ENCODE measurements at places on chromosomes 3 and 15.

DNA sequence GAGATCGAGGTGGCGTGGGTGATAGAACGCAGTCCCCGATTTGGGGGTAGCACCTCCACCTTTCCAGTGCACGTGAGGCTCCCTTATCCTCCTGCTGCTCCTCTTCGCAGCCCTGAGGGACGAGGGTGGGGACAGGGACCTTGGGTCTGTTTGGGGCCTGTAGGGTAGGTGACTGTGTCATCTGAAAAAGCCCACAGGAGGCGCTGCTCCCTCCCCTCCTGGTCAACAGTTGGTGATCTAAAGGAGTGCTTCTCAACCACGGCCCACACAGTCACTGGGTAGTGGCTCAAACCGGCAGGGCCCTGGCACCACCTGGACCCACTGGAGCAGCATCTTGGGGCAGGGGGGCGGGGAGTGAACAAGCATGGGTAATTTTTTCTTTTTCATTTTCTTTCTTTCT, 7.1 kb downstream of the LRRK1 start:
- peak; percentile 74 for DNase-seq

- DNase-seq: peak; percentile 26
Observed at GRCh38 chr3:37456270-37456708, 281.9 kb upstream of the LRRFIP2 start.

DNA sequence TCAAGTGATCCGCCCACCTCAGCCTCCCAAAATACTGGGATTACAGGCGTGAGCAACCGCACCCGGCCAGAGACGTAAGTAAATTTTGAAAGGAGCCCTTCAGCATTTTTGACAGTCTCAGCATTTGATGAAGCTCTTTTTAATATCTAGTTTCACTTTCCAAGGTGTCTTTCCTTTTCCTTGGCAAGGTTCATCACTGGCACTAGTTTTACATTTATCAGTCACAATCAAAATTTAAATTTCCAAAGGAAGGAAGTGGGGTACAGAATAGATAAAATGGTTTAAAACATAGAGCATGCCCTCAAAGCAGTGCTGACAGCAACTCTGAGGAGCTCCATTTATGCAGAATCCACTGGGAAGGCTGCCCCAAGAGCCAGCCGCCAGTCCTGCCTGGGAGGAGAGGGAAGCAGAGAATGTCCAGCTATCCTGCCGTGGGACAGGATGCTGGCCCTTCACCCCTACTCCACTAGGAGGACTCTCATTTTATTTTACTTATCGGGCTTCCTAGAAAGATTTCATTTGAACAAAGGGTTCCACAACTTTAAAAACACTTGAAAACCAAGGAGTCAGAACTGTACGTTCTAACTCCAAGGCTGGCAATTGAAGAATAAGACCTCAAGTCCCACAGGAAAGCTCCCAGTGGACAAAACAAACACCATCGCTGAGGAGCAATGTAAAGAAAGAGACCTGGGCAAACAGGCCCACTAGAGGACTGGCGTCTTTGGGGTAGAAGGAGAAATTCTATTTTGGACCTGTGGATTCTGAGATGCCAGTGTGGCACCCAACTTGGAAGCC, 9.9 kb downstream of the SFMBT1 start:
- peak; percentile 57 for DNase-seq

GRCh38 chr3:144221761-144222160, 250.1 kb downstream of the DIPK2A start:
- DNase-seq: peak; percentile 47

- no peak for DNase-seq
Observed at GRCh38 chr15:63446255-63446654, 58.1 kb upstream of the USP3 start.

DNA sequence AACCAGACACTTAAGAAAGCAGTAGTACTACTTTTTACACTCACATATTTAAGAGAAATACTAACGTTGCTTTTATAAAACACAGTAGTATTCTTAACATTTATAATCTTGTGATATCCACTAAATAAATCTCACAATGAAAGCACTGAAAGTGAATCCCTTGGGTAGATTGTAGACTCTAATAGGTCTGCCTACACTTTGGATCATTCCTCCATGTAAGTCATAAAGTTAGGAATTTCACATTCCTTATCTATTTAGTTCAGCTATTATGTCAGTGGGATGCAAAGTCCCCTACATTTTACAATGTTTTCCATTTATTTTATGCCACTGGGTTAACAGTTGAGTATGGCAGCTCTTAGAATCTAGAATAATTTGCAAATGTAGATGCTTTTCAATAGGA, 330.7 kb downstream of the LSAMP start:
- DNase-seq: no peak

DNA sequence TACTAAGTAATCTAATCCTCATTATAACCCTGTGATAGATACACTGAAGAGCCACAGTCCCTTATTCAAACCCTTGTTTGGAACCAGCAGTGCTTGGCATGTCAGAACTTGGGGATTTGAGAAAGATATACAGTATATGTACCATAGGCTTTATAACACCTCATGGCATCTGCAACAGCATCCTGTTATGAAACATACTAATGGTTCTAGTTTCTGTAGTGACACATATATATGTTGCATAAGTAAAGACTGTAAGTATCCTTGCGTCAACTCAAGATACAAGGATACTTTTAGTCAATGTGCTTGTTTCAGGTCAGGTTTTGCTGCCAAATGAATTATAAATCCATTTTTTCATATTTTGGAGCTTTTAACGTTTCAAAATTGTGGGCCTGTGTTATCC, 58.5 kb downstream of the CCNL1 start:
- DNase-seq: no peak

GRCh38 chr3:158728061-158728377, 4.2 kb downstream of the RARRES1 start:
- no peak for DNase-seq

DNA sequence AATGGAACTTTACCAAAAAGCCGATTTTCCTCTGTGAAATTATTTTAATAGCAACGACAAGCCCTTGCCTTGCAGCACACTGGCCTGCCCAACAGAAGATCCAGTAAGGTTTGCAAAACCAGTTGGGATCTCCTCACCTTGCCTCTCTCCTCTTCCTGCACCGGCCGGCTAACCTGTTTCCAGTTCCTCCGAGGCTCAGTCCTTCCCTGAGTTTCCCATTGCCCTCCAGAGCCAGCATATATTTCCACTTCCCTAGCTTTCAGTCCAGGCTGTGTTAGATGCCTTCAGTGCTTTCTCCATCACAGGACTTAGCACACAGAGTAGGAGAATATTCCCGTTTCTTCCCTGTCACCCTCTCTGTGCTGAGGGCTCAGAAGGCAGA, 60.3 kb downstream of the NOX5 start:
- peak; percentile 77 for DNase-seq

- no peak for DNase-seq
Observed at GRCh38 chr3:12421132-12421531, 63.1 kb upstream of the TSEN2 start.

DNA sequence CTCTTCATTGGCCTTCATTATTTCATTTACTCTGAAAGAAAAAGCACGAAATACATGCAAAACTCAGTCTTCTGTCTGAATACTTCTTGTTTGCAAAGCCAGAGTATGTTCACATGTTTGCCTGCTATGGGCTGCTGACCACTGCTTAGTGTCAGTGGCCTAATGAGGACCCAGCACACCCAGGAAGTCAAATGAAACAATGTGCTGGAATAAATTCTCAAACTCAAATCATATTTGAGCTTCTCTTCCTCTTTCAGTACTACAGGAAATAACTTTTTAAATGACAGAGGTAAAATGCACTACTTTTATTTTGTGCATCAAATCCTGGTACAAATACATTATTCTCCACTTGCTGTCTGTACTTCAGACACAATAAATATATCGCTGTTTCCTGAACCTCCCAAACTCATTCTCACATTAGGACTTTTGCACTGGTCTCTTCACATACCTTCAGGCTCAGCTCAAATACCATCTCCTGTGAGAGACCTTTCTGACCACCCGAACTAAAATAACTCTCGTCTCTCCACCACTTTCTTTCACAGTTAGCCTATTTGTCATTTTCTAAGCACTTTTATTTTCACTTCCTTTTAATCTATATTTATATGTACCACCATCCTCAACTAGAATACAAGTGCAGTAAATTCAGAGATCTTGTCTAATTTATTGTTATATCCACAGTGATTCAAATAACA, 176.8 kb downstream of the TUSC7 start:
- no peak for DNase-seq

DNA sequence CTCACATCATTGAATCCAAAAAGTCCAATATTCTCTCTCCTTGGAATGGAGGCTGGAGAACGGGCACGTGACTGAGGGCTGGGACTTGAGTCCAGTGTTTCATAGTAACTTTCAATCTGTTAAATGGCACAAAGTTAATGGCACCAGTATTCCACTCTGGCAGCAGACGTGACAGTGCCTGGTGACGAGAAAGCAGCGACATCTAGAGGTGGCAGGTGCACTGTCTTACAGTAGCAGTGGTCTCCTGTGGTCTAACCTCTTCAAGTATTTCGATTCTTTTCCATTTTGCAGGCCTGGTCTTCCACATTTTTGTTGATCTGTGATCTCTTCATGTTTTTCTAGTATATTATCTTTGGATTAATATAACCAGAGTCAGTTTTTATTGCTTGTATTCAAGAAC, 107.1 kb downstream of the OXSM start:
- peak; percentile 76 for DNase-seq

DNA sequence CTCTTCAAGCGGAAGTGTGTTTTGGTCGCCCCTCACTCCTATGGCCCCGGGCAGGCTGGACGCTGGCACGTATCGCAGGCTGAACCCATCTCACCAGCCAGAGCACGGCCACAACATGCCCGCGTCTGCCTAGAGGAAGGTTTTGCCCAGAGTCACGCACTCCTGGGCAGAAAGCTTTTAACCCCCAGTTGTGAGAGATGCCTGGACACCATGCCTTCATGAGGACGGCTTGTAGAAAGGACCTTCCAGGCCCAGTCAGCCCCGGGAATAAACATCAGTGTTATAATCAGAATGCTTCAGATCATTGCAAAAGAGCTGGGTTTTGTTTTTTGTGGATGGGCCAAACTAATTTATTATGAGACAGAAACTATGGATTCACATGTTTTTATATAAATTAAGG, 16.5 kb downstream of the CYFIP1 start:
- no peak for DNase-seq

GRCh38 chr3:14869917-14870782, 51.4 kb downstream of the FGD5 start:
- no peak for DNase-seq

DNA sequence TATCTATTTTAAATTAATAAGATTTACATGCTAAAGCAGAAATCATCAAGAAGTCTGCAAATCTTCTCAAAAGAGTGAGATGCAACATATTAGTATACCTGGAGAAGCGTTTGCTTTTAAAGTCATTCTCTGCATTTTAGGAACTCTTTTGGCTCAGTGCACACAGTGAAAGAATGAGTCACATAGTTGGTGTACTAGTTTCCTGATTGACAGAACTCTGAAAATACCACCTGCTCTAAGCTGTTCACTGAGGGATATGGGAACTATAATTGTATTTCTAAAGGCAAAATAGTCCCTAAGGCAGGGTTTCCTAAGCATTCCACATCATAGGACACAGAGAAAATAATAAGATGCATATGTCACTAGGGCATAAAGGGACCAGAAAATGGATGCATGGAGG, 838.5 kb downstream of the DIPK2A start:
- DNase-seq: no peak

- DNase-seq: no peak
Observed at GRCh38 chr15:99054025-99054387, 46.4 kb upstream of the PGPEP1L start.

DNA sequence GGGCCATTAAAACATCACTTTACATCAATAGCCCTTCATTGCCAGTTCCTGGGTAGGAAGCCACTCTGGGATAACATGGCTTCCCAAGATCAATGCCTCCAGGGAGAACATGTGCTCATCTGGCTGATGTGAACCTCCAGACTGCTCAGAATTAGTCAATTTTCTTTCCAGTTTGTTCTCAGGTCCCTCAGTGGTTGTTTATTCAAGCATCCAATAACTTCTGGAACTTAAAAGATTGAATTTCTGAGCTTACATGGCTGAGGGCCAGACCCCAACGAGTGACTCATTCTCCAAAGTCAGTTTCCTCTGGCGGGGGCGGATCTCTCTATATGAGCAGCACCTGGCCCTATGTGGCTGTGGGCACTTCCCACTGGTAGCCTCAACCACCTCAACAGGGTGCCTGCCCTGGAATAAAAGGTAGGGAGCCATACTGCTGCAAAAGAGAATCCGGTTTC, 34.0 kb downstream of the LYZL4 start:
- DNase-seq: no peak

DNA sequence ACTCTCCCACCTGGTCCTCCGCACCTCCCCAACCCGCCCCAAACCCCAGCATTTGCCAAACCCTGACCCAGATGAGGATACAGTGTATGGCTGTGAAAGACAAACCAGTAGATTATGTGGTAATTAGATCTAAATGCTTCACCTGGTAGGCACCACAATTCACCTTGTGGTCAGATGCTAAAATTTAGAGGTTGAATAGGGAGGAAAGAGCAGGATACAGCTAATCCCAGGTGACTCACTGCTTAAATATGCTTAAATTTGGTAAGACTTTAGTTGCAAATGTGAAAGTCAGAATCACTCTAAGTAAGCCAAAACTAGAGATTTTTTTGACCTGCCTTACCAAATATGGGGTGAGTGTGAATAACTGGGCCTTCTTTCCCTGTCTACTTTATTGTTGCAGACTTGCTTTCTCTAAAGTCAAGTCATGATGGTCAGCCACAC, 105.5 kb downstream of the MME start:
- DNase-seq: peak; percentile 48

GRCh38 chr3:146581080-146581601, 24.0 kb downstream of the PLSCR5 start:
- no peak for DNase-seq

DNA sequence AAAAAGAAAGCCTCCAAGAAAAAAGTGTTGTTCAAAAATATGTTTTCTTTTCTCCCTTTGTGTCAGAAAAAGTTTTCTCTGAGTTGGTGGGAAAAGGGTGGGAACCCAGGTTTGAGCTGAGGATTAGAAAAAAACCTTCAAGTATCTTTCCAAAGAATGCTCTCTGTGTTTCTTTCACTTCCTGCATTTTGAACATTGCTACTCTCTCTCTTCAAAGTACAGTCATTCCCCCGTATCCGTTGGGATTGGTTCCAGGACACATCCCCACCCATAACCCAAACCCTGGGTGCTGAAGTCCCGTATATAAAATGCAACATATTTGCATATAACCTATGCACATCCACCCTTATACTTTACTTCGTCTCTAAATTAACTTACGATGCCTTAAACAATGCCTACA, 139.6 kb downstream of the TMCO5A start:
- DNase-seq: no peak

DNA sequence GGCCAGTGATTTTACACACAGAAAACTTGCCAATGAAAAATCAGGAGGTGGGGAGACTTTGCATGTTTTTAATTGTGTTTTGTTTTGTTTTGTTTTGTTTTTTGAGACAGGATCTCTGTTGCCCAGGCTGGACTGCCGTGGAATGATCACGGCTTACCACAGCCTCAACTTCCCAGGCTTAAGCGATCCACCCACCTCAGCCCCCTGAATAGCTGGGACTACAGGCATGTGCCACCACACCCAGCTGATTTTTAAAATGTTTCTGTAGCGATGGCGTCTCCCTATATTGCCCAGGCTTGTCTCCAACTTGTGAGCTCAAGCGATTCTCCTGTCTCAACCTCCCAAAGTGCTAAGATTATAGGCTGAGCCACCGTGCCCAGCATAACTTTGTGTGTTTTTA, 46.0 kb downstream of the MEIS2 start:
- no peak for DNase-seq

- DNase-seq: peak; percentile 89
Observed at GRCh38 chr15:90648137-90649070, 68.7 kb upstream of the BLM start.

- peak; percentile 99 for DNase-seq
Observed at GRCh38 chr3:120094776-120095225, 554 bp upstream of the GSK3B start.

GRCh38 chr3:182821221-182821981, 28.1 kb downstream of the ATP11B start:
- no peak for DNase-seq
